NCI-H2171 (cell line): ENCODE measurements at places on chromosomes 16 and 17.

- no peak for DNase-seq
These were observed 4.3 kb downstream of the CETP start for GRCh38 chr16:56966093-56966475.

- no peak for DNase-seq
These were observed 70.1 kb downstream of the COPRS start for GRCh38 chr17:31788956-31789355.

DNA sequence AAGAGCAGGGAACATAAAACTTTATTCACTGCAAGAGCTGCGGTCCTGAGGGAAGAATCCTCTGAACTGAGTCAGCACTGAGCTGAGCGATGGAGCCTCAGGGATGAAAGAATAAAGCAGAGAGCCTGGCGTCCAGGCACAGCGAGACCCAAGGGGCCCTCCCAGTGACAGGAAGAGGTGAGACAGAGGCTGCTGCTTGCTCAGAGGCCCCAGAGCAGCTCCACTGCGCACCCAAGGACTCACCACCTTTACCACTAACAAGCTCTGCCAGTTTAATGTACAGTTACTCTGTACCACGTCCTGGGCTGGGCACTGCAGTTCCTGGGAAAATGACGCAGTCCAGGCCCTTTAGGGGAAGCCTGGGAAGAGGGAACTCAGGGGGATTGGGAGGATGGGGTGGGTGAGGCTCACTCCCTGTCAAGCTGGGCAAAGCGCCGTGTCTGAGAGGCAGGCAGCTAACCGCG, 5.6 kb downstream of the GFAP start:
- no peak for DNase-seq

DNA sequence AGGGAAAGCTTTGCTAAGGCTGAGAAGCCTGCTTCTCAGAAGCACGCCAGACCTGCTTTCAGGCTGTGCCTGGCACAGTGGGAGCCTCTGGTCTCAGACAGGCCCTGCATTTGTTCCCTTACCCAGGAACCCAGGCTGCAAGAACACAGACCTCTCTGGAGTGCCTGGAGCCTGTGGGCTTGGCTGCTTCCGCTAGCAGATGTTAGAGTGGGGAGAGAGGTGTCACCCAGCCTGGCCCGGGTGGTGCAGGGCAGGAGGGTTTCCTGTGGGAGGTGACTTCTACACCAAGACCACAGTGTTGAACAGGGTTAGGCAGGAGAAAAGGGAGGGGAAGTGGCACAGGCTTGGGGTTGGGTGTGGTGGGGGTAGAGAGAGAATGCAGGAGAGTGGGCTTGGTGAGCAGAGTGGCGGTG, 35.8 kb upstream of the ADGRG1 start:
- no peak for DNase-seq

DNA sequence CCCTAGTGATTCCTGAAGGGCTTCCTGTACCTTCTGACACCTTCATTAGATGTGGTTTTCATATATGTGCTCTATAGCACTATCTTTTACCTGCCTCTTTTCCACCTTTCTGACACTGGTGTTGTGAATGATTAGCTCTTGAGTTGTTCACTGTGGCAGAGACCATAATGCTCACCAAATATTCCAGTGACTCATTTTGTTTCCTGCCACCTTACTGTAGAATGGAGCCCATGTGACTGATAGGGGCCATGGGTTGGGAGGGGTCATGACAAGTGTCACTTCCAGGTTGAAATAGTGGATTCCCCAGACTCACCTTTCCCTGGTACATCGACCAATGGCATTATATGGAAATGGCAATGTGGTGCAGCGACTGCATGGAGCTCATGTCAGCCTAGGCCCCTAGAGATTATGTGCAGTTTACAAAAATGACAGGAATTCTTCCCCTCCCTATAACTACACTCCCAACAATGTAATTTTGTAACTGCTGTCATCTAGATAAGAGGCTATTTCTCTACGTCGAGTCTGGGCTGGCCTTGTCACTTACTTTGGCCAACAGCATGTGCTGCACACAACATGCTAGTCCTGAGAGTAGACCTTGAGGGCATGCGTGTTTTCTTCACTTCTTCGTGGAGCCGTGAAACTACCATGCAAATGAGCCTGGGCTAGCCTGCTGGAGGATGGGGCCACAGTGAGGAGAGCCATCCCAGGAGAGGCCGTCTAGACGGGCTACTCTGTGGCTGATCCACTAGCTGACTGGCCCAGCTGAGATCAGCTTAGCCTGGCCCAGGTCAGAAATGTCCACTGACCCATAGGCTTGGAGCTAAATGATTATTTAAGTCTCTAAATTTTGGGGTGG, 409.5 kb downstream of the CA10 start:
- DNase-seq: no peak

DNA sequence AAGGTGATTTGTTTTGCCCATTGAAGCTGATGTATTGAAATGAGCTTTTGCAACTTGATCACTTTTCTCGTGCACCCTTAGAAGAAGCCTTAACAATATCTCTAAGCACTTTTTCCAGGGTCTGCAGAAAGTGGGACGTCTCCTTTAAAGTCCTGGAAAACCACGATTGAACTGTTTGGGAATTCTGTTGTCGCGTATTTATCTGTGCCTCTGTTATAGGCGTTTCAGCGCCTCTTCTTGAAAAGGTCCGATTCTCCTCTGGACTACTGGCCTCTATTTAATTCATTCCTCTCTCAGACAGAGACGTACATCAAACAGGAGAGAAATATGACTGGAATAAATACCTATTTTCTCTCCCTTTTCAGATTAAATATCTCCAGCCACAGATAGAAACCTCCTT, 262.4 kb upstream of the PSMD7 start:
- no peak for DNase-seq

DNA sequence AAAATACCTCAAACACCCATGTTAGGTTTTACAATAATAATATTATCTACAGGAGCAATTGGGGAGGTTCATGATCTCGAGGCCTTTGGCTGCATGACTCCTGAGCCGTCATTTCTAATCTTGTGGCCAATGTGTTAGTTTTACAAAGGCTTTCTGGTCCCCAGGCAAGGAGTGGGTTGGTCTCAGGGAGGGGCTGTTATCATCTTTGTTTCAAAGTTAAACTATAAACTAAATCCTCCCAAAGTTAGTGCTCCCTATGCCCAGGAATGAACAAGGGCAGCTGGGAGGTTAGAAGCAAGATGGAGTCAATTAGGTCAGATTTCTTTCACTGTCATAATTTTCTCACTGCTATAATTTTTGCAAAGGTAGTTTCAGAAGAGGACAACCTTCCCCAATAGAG, 9.1 kb upstream of the CCL5 start:
- no peak for DNase-seq

DNA sequence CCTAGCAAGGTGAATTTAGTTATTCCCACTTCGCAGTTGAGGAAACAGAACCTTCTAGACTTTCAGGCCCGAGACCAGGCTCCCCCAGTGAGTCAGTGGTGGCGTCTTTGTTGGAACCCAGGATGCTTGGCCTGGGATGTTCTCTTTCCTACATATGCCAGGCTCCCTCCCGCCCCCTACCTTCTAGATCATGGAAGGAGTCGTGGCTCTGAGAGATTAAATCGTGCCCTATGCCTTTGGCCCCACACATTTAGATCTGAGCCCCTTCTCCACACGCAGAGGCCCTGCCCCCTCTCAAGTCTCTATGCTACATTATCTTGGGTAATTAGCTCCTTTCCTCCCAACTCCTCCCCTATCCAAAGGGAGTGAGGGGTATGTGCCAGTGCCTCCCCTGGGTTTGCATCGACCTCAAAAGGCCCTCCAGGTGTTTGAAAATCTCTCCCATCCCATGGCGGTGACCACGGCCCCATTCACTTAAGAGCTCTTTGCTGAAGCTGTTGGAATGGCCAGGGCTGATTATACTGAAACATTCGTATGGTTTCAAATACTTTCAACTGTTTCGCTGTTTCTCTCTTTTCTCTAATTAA, 3.0 kb downstream of the NGFR start:
- no peak for DNase-seq

- no peak for DNase-seq
These were observed 2.0 kb downstream of the NPTX1 start for GRCh38 chr17:80474231-80474960.

- DNase-seq: peak; percentile 85
These were observed 723 bp downstream of the TRIM37 start for GRCh38 chr17:59105852-59106462.

GRCh38 chr17:64457156-64457555, 8.2 kb downstream of the MILR1 start:
- no peak for DNase-seq

DNA sequence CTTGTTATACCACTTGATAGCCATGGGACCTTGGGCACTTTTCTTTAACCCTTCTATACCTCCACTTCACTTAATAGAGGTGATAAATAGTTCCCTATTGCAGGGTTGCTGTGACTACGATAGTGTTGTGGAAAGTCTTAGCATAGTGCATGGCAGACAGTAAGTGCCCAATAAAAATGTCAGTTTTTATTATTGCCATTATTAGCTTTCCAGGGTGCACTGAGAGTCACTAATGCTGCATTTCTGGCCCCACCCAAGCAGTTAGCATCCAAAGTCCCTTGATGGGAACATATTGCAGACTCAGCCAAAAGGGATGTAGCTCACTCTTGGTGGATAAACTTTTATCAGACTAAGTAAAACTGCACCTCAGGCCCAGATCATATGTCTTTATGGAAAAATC, 41.5 kb upstream of the TEKT3 start:
- no peak for DNase-seq
